NCI-H774 (cell line): ENCODE measurements at places on chromosomes 16 and 17.

DNA sequence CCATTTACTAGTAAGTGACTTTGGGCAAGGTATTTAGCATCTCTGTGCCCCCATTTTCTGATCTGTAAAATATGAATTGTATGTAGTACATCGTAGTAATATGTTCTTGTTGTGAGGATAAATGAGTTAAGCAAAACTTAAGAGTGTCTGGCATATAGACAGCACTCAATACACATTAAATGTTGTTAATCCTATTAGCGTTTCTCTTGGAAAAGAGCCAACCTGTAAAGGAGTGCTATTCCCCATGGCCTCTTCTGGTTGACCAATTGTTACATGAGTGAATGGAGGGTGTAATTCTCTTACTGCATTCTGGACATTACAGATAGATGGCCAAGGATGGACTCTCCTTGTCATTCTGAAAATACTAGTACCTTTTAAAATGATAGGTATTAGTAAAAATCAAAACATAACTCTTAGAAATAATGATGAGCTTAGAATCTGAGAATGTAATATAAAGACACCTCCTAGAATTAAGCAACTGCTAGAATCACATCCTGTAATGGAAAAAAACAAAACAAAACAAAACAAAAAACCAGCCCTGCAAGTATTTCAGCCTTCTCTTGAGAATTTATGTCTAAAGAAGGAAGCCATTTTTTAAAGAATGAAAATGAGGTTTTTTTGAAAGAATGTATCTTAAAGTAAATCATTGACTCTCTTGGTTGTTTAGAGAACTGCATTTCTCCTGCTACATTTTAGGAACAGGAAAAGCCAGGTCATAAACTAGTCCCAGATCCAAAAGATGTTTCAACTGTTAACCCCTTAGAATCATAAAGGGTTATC is 30.5 kb downstream of the IQCK start:
- no peak for DNase-seq

DNA sequence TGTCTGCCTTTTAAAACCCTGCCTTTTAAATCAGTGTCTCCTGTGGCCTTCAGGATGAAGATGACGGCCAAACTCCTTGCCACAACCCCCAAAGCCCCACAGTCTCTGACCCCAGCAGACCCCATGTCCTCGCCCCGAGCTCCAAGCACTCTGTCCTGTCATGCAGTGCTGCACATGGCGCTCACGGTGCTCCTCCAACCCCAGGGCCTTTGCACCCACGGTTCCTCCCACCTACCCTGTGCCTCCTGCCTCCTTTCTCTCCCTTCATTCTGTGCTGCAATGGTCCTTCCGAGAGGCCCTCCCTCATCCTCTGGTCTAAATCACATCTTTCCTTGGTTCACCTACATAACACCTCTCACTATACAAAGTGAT is 235.3 kb downstream of the KATNIP start:
- DNase-seq = no peak

GRCh38 chr16:56823081-56823733 is 41.8 kb upstream of the SLC12A3 start:
- DNase-seq = no peak

DNA sequence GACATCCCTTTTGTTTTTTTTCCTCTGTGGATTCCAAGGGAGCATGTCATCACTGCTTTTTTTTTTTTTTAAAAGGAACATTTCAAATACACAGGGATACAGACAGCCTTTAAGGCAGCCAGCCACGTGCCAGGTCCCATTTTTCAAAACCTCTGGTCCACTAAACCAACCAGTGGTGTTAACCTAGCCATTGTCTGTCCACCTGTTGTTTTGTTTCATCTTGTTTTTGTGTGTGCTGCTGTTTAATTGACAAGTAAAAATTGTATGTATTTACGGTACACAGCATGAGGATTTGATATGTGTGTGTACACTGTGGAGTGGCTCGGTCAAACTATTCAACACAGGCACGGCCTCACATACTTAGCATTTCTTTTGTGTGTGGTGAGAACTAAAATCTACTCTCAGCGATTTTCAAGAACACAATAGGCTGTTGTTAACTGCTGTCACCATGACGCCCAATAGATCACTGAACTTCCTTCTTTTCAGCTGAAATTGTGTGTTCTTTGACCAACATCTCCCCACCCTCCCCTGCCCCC is 19.2 kb downstream of the TMEM114 start:
- peak; percentile 85 for DNase-seq

- DNase-seq = no peak
Measured at GRCh38 chr16:50505714-50506542, 42.3 kb upstream of the NKD1 start.

DNA sequence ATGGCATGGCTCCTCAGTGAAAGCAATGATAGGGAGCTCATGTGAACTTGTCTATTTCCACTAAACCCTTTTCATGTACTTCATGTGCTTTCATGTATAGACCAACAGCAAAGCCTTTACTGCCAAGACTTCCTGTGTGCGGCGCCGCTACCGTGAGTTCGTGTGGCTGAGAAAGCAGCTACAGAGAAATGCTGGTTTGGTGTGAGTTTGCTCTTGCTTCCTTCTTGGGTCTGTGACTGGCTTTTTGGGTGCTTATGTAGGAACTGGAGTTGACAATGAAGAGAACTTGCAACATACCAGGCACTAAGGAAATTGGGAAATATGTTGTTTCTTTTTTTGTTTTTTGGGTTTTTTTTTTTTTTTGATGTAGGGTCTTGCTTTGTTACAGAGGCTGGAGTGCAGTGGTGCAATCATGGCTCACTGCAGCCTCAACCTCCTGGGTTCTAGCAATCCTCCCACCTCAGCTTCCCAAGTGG is 5.7 kb downstream of the SNX11 start:
- DNase-seq = no peak

DNA sequence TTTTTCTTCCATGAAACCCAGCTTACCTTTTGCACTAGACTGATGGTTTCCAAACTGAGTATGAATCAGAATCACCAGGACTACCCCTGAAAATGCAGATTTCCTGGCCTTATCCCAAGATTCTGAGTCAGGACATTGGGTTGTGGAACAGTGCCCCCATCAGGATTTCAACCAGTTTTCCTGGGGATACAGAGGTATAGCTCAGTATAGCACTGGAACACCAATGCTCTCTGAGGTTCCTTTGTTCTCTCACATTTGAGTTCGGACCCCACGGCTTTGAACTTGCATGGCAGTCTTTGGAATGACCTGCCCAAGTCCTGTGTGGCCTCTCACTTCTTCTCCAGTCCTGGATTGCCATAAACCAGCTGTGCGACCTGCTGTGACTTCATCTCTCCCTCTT is 12.8 kb upstream of the CCL8 start:
- no peak for DNase-seq

- no peak for DNase-seq
Measured at GRCh38 chr16:11657556-11657955, 10.7 kb upstream of the SNN start.

DNA sequence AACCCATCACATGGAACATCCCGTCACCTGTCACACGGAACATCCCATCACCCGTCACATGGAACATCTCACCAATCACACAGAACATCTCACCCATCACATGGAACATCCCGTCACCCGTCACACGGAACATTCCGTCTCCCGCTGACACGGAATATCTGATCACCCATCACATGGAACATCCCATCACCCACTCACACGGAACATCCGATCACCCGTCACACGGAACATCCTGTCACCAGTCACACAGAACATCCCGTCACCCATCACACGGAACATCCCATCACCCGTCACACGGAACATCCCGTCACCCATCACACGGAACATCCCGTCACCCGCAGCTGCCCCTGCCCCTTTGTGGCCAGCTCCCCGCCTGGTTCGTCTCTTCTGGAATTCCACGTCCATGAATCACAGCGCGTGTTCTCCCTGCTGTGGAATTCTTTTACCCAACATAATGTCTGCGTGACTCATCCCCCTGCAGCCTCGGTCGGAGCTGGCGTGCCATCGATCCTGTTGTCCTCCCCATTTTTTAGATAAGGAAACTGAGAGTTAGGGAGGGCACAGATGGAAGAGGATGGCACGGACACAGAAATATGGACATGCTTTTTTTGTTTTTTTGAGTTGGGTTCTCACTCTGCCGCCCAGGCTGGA is 5.6 kb downstream of the CPNE7 start:
- no peak for DNase-seq

DNA sequence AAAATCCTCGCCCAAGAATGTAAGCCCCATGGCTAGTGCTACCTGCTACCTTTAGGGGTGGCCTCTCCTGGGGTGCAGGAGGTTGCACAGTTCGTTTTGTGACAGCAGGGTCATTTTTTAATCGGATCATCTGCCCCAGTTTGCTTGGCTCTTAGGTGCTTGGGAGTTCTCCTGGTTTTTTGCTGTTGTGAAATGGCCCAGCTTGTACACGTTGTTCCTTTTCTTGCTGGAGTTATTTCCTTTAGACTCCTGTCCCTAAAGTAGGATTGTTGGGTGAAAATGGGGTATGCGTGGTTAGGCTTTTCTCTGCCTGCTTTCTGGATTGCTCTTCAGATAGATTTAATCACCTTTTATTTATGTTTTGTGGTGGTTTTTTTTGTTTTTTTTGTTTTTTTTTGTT is 25.8 kb downstream of the ABCC1 start:
- DNase-seq = no peak

- no peak for DNase-seq
Measured at GRCh38 chr17:2393954-2394749, 6.7 kb downstream of the MNT start.
